Urinary bladder (tissue), 4 donors: ENCODE measurements at places on chromosomes 6 and 20. TPM values are rescaled to one million over a fixed set of nuclear protein-coding genes. Genes with fewer than 3 reads are reported as not detected.
A peak's percentile ranks its signal among the peaks of the same experiment; 100 is the strongest.

DNA sequence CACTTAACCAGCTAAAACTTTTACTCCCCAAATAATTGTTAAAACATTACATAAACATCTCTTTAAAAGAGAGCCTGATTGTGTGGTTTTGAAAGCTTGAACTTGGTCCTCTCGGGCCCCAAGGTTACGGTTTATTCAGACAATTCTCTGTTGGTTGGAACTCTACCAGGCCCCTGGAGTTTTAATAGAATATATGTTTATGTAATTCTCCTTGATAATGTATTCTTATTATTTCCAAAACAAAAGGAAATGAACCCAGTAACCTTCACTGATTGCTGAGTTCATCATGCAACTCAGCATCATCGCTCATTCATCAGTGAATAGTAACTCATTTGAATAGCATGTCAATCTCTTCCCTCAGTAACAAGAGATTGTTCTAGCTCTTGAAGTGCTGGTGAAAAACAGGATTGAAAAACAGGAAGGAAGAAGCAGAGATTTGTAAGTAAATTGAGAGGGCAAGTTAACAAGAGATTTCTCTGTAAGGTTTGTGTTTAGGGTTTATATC, 464.5 kb upstream of the MARCKS start:
- DNase-seq = no peak

JPH2 gene
- 40.5 TPM for total RNA-seq

DNA sequence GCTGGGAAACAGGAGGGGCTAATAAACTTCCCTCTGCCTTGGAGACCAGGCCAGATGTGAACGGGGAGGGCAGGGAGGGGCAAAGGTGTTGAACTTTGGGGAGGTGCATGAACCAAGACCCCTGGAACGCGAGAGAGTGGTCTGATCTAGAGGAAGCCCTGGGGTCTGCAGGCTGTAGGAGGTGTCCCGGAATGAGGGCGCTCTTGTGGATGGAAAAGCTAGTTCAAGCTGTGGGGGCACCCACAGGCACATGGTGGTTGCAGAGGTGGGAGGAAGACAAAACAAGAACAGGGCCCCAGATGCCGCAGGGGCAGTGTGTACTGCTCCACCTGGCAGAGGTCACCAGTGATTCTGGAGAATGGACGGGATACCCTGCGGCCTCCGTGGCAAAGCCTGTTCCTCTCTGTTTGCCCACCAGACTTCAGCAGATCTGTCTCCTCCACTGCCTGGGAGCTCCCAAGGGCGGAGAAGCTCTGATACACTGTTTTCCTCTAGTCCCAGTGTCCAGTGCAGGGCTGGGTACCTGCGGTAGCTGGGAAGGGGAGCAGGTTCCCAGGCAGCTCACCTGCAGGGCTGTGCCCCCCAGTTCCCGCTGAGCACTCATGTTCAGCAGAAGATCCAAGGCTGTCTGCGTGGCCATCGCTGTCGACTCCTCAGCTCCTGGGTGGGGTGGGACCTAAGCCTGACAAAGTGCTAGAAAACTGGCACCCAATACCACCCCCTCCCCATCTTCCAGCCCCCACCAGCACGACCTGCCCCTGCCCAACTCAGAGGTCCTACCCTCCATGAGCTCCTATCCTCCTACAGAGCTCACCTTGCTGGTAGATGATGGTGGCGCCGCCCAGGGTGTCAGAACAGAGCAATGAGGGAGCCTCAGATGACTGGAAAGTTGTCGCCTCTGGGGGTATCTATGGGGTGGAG, 14.7 kb downstream of the ZNF335 start:
- no peak for DNase-seq

GRCh38 chr20:44714102-44714700, 968 bp upstream of the CCN5 start:
- no peak for DNase-seq

PPP1R16B gene
- total RNA-seq = 5.6 TPM

CDH4 gene
- 0.42 TPM for total RNA-seq

DNA sequence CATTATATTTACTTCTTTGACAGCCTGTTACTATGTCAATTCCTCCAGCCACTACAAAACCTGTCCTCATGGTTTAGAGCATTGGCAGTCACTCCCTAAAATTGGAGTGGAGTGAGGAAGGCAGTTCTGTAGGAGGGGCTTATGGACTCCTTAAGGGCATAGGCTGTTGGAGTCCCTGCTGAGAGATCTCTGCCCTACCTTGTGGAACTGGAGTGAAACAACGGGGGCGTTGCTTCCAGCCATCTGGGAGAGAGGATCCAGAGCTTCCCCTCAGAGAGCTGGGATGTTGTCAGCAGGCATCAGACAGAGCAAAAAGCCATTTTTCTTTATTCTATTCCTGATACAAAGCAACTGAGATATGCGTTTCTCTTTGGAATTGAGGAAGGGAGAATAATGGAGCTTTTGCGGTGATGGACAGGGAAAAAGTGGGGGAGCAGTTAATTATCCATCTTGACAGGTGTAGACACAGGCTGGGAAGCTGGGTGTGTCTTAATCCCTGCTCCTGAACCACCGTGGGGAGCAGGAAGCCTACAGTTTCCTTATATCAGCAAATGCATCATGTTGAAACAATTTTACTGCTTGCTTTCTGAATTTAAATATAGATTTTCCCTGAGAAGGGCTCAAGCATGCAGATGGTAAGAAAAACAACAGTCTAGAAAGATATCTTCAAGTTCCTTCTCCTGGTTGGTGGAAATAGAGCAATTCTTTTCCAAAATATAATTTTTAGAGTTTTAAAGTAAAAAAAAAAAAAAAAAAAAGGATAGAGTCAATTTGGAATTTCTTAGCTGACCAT, 402.5 kb downstream of the PLCB1 start:
- no peak for DNase-seq

GRCh38 chr6:26502165-26502564, 2.1 kb downstream of the BTN1A1 start:
- no peak for DNase-seq

PRSS16 gene
- total RNA-seq = 2.0 TPM

RGS17 gene
- 6.6 TPM for total RNA-seq

BHLHE23 gene
- 0.26 TPM for total RNA-seq

- DNase-seq = no peak
These were observed 35.4 kb downstream of the CYP24A1 start for GRCh38 chr20:54138427-54138826.

- no peak for DNase-seq
These were observed 217.1 kb upstream of the MARCKS start for GRCh38 chr6:113640051-113640450.

DNA sequence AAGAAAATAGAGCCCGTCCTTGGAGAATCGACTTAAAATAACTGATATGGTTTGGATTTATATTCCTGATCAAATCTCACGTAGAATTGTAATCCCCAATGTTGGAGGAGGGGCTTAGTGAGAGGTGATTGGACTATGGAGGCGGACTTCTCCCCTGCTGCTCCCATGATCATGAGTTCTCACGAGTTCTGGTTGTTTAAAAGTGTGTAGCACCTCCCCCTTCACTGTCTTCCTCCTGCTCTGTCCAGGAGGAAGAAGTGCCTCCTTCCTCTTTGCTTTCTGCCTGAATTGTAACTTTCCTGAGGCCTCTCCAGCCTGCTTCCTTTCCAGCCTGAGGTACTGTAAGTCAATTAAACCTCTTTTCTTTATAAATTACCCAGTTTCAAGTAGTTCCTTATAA, 529.2 kb downstream of the HAO1 start:
- no peak for DNase-seq

DNA sequence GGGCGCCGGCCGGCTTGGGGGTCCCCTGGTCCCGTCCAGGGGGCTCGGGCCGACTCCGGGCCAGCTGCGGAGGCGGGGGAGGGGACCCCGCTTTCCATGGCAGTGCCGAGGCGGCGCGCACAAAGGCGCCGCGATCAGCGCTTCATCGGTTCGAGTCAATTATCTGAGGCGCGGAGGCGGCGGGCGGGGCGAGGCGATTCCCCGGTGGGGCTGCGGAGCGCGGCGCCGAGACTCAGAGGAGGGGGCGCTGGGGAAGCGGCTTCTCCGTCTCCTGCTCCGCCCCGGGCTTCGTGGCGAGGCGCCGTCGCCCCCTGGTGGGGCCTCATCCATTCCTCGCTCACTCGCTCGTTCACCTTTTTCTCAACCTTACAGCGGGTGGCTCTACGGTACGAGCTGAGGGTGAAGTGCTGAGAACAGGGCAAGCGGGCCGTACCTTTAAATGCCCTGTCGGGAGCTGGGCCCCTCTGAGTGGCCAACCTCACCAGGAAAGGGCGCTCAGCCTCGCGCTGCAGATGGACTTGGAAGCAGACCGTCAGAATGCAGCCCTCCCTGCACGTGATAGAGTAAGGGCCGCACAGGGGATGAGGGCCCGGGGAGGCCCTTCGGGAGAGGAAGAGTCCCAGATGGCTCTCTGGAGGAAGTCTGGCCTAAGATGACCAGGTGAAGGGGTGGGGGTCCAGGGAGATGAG, 39.9 kb downstream of the SLC52A3 start:
- peak; percentile 17 for DNase-seq

SIRPD gene
- not detected for total RNA-seq

DNA sequence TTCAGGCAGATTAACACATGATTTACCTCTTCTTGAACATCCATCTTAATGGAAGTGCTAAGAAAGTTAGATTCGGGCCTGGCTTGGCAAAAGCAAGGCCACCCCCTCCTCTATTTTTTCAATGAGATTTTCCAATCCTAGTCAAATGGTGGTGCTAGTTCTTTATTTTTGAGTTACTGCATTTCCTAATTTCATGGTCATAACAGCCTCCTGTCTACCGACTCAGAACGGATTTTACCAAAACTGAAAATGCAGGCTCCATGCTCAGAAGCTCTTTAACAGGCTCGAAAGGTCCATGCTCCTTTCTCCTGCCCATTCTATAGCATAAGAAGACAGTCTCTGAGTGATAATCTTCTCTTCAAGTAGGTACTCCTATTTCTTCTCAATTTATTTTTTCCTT, 117.2 kb upstream of the ESR1 start:
- no peak for DNase-seq

- DNase-seq = no peak
These were observed 8.4 kb downstream of the RBBP8NL start for GRCh38 chr20:62418709-62419487.

ZNF831 gene
- total RNA-seq = 0.69 TPM

SLC17A3 gene
- total RNA-seq = not detected

- DNase-seq = no peak
These were observed 29.2 kb upstream of the SMOC2 start for GRCh38 chr6:168411793-168412192.

PSORS1C2 gene
- total RNA-seq = not detected

DNA sequence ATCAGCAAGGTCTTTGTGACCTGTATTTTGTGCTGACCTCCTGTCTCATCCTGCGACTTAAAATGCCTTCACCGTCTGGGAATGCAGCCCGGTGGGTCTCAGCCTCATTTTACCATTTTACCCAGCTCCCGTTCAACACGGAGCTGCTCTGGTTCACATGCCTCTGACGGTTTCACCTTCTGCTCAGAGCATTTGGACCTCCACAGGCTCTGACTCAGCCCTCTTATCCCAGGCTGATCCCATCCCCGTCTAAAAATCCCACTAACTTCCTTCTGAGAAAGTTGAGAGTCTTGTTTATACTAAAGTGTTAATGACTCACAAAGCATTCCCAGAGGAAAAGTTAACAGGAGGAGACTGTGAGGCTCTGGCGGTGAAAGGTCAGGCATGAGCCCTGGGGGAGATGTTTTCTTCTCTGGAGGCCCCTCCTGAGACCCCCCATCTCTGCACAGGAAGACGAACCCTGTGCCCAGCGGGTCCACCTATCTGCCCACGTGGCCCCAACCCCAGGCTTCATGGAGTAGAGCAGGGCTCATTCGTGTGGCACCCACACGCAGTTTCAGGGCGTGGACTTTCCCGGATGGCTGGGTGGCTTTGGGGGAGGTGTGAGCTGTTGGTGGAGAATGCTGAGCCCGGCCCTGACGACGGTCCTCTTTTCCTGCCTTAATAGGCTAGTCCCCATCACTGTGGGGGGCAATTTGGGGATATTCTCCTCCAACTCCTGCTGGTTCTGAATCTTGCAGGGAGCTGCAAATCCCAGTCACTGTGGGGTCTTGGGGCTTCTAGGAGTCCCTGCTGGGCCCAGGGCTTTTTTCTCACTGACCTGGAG, 3.3 kb upstream of the BIRC7 start:
- DNase-seq = no peak

HEBP2 gene
- 7.6 TPM for total RNA-seq

- DNase-seq = no peak
These were observed 426.5 kb downstream of the UTRN start for GRCh38 chr6:144711661-144712060.

VNN1 gene
- 0.63 TPM for total RNA-seq

DNA sequence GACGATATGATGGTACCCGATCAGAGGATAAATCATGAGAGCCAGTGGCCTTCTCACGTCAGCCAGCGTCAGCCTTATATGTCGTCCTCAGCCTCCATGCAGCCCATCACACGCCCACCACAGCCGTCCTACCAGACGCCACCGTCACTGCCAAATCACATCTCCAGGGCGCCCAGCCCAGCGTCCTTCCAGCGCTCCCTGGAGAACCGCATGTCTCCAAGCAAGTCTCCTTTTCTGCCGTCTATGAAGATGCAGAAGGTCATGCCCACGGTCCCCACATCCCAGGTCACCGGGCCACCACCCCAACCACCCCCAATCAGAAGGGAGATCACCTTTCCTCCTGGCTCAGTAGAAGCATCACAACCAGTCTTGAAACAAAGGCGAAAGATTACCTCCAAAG, 122.2 kb downstream of the TMEM242 start:
- no peak for DNase-seq

GRCh38 chr20:60144404-60144803, 186.2 kb downstream of the CDH26 start:
- DNase-seq = no peak

FAM162B gene
- 12.0 TPM for total RNA-seq

GRCh38 chr20:3483784-3484183, 13.0 kb downstream of the ATRN start:
- DNase-seq = no peak

C20orf202 gene
- total RNA-seq = 0.21 TPM

SLC22A23 gene
- 6.6 TPM for total RNA-seq

GRCh38 chr6:89888138-89888514, 6.1 kb upstream of the GJA10 start:
- DNase-seq = no peak

KCNS1 gene
- 0.21 TPM for total RNA-seq

DNA sequence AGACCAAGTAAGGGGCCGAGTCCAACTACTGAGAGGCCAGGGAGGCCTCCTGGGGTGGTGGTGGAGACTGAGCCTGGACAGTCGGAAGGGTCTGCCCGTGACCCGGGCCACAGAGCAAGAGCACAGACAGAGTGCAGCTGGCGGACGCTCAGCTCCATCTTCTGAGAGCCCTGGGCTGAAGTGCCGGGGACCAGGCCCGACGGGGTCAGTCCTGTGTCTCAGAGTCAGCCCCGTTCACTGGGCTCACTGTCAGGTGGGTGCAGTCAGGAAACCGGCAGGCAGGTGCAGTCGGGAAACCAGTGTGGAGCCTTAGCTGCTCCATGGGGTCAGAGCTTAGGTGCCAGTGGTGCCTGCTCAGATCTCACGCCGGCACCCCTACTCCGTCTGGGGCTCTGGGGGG, 76.5 kb downstream of the WDR27 start:
- DNase-seq = no peak

- DNase-seq = no peak
These were observed 194.9 kb downstream of the KIF6 start for GRCh38 chr6:39530201-39530759.

TUBB2B gene
- total RNA-seq = 55.6 TPM

PNPLA1 gene
- total RNA-seq = not detected
